ENCODE measurements at places on chromosomes 1 and 21. TPM values are rescaled to one million over a fixed set of nuclear protein-coding genes. Genes with fewer than 3 reads are reported as not detected.

- DNase-seq: no peak
Observed at GRCh38 chr1:14366091-14367018, 232.1 kb upstream of the KAZN start.

GRCh38 chr1:3721955-3722465 lies 30.2 kb upstream of the CCDC27 start:
- no peak for DNase-seq

DNA sequence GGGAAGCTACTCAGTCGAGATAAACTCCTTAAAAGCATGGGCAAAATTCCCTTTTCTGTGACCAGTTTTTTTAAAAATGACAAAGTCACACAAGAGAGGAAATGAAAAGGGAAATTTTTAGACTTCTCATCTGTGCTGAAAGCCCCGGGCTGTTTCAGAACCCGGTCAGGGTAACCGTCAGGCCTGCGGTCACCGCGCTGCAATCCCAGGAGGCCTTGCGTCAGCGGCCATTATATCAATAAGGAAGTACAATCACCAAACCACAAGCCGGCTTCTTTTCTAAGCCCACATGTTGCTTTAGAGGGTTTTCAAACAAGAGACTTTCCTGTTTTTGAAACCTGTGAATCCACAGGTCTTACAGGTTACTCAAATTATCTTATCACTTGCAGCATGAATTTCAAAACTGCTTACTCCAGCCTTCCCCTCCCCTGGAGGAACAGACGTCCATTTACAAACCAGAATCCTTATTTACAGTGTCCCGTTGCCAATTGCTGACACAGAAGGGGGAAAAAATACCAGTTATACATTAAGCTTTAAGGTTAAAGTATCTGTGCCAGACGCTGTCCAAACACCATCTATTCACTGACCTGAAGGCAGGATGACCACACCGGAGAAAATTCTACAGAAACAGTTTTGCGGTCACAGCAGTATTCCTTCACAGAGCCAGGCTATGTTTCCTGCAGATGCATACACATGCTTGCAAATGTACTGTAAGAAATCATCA lies 165.3 kb downstream of the TOMM20 start:
- peak; percentile 89 for DNase-seq

The COL16A1 gene
- total RNA-seq: 179 TPM

The OR2L3 gene
- 0.13 TPM for total RNA-seq
